CD4-positive, alpha-beta T cell treated with Interleukin-10 for 1 hour (primary cell): ENCODE measurements at places on chromosomes 1 and 21.

- peak; percentile 20 for DNase-seq
These were observed 103.6 kb downstream of the PSMG1 start for GRCh38 chr21:39079617-39080016.

- no peak for DNase-seq
These were observed 66.2 kb downstream of the S1PR1 start for GRCh38 chr1:101302831-101303511.

GRCh38 chr1:219958875-219959417 lies 30.6 kb upstream of the SLC30A10 start:
- DNase-seq: no peak

DNA sequence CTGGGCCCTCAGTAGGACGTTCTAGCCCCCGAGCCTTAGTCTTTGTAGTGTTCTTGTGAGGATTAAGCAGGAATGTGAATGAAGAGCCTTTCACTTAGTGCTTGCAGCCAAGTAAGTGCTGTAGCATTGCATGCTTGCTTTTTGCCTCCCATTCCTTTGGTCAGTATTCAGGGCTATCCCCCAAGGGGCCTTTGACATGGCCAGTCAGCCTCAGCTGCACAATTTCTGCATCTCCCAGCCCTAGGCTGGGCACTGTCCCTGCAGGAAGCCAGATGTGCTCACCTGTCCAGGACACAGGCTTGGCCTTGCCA lies 30.5 kb downstream of the SOX13 start:
- DNase-seq: no peak

DNA sequence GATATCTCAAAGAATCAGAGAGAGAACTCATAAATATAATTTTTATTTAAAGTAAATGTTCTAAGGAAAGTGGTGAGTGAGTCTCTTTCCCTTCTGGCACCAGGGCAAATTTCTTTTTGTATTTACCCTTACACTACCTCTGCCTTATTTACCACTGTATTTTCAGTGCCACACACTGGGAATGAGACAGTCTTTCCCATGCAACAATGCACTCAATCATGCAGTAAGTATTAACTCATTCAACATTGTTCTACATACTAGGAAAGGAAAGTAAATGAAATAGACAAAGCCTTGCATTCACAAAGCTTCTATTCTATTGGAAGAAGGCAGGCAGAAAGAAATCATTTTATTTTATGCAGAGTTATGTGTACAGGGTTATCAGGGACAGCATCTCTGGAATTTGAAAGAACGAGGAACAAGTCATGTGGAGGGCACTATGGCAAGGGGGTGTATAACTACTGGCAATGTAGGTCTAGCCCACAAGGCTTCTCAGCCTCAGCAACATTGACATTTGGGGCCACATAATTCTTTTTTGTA lies 129.8 kb upstream of the PRDX6 start:
- no peak for DNase-seq
